ENCODE measurements at places on chromosomes 4 and X.

GRCh38 chr4:186854256-186854655 is 130.6 kb upstream of the FAT1 start:
- no peak for DNase-seq

- no peak for DNase-seq
Observed at GRCh38 chrX:16828124-16828908, 41.8 kb downstream of the RBBP7 start.

DNA sequence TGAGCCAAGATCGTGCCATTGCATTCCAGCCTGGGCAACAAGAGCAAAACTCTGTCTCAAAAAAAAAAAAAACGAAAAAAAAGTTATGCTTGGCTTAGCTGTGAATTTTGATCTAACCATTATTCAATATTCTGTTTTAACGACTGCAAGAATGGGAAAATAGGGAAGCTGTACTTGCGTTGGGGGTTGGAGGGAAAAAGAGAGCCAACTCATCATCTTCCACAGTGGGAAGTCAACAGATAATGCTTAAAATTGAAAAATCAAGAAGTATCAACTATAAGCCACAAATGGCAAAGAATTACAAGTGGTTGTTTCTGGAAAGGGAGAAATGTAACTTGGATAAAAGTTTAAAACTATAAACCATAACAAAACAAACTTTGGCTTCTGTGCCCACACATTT is 2.9 kb downstream of the TEC start:
- no peak for DNase-seq

- DNase-seq = no peak
Observed at GRCh38 chrX:44039556-44039955, 66.4 kb upstream of the NDP start.

DNA sequence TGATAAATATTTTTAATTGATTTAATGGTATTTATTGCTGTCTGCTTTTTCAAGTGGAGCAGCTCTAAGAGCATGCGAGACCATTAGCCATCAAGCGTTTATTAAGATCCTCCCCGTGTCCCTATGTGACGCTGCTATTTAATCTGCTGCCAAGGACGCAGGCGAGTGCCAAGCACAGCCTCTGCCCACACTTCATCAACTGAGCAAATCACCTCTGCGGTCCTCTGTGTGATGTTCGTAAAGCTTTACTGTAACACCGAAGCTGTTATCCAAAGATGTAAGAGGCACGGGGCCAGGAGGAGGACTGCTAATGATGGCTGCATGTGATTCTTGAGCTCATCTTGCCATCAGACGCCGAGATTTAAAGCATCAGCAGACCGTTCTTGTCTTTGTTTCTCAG is 79.5 kb downstream of the STOX2 start:
- DNase-seq = no peak

- DNase-seq = no peak
Observed at GRCh38 chr4:132180020-132180427, 969.1 kb upstream of the PCDH10 start.

GRCh38 chrX:123835661-123836371 is 24.0 kb upstream of the XIAP start:
- DNase-seq = no peak

DNA sequence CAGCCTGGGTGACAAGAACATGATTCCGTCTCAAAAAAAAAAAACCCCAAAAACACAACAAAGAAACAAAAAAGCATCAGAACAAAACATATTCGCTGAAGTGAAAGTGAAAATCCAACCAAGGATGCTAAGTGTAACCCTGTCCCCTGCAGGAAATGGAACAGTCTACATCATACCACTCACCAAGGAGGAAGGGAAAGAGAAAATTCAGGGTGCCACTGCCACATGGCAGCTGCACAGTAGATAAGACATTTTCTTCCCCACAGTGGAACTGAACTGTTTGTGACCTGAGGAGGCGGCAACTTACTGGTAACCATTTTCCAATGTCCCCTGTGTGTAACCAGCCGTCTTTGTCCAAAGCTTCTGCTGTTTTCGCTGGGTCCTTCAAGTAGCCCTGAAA is 28.2 kb upstream of the CENPU start:
- peak; percentile 60 for DNase-seq

- DNase-seq = no peak
Observed at GRCh38 chrX:72360326-72360725, 54.6 kb upstream of the CITED1 start.

- DNase-seq = no peak
Observed at GRCh38 chr4:151198748-151199147, 78.2 kb upstream of the PRSS48 start.
